Inflammatory macrophage (primary cell): ENCODE measurements at places on chromosomes 5 and 9.

GRCh38 chr5:73945505-73945904, 319.5 kb downstream of the ARHGEF28 start:
- DNase-seq = no peak

DNA sequence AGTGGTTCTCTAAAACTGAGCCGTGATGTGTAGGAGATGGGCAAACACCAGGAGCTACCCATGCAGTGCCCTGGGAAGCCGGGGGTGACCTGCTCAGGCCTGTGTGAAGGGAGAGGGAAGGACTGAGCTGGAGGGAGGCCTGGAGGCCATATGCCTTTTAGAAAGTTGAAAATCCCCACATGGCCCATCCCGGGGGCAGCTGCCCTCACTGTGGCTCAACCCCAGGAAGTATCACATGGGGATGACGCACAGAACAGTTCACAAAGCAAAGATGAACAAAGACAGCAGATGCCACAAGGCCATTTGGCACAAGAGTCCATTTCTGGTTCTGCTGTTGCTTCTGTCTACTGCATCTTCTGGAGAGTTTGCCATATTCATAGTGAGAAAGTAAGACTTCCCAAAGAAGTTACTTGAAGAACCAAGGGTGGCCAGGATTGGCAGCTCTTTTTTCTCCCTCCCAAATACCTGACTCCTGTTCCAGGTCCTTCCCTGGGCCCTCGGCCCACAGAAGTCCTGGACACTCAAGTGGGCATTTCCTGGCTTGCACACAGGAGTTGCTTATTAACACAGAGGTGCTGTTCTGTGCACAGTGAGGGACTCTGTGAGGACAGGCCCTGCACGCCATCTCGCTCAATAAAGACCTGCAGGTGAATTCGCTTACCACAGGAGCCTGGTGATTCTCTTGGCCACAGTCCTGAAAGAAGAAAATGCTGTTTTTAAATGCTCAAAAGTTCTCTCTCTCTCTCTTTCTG, 25.1 kb downstream of the ACSL6 start:
- no peak for DNase-seq

DNA sequence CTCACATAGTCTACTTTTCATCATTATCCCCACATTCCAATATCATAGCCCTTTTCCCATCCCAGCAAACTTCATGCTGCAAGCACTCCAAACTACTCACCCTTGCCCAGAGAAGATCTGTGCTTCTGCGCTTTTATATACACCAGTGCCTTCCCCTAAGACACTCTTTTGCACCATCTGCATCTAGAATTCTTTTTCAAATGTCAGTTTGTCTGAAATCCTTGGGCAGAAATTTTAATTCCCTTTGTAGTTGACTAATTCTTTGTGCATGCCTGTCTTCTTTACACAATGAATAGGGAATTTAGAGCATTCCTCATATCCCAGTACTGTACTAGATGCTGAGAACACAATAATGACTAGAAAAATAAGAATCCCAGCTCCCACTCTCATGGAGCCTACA, 298.9 kb downstream of the KCNN2 start:
- no peak for DNase-seq

DNA sequence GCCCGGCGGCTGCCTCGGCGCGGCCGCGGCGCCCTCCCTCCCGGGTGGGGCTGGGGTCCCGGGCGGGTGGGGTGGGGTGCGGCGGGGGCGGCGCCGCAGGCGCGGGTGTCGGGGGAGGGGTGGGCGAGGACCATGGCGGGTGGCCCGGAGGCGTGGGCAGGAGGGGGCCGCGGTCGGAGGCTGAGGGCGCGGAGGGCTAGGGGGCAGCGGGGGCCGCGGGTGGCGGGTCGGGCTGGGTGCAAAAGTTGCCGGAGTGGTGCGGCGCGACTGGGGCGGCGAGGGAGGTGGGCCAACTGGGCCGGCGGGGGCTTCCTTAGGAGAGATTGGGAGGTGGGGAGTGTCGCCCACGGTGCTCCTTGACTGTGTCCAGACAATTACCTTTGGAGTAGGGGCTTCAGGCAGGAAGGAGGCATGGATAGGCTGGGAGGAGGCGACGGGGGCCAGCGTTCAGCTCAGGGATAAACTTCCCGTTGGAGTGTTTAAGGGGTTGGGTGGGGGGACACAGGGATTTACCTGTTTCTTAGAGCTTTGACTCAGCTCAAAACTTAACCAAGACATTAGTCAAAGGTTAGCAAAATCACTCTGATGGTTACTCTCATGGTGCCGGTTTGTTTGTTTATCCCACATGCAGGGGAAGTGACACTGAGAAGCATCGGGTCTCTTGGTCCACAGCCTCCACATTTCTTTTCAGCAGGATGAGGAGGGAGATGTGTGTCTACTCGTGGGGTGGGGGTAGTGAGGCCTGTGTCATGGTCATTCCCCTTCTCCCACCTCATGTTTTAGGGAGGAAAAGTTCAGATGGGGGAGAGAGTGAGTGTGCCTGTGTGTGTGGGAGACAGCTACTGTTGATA, 859 bp downstream of the CSNK1G3 start:
- DNase-seq = peak; percentile 52

GRCh38 chr9:127723013-127723412, 7.1 kb downstream of the TTC16 start:
- DNase-seq = no peak

DNA sequence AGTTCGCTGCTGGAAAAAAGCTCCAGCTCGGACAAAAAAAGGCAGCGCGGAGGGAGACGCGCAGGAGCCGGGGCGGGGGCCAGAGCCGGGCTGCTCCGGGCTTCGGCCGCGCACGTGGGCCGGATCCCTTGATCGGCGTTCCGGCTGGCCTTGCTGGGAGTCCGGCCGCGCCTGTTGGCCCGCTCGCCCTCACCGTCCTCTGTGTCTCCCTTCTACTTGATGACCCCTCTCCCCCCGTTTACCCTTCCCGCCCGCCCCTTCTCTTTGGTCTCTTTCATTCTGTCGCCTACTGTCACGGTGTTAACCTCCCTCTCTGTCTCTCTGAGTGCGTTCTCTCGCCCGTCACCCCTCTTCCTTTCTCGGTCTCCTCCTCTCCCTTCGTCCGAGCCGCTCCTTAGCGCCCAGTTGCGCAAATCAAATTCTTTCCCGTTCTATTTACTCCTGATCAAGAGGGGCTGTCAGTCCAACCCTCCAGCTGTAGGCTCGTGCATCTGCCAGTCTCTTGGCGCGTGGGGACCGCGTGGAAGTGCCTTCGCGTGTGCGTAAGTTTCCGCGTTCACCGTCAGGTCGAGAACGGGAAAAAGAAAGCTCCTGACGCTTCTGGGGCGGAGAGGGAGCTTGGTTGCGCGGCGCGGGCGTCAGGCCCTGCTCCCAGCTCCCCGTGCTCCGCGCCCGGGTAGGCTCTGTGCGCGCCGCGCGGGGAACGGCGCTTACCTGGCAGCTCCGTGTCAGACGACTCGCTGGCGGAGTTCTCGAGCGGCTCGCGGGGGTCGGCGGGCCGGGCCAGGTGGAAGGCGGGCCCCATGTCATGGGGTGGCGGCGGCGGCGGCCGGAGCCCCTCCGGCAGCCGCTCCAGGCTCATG, 798 bp downstream of the PITX1 start:
- peak; percentile 39 for DNase-seq

DNA sequence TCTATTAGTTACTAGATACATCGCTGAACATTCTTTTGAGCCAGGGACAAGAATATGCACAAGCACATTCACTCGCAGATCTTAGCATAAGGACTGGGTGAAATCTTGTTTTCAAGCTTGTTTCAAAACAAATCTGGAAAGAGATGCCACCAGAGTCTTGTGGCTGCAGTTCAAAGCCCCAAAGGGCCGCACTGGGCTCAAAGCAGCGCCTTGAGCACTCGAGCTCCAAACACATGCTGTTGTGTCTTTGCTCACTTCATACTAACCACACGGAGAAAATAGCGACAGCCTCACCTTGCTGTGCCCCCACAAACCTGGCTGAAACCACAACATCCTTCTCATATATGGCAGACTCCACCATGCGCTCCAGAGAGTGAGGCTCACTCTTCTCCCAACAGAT, 34.2 kb upstream of the IL7R start:
- DNase-seq = no peak

GRCh38 chr5:96447949-96448348, 14.9 kb upstream of the PCSK1 start:
- no peak for DNase-seq
